T47D (cell line): ENCODE measurements at places on chromosomes 16 and 17.

DNA sequence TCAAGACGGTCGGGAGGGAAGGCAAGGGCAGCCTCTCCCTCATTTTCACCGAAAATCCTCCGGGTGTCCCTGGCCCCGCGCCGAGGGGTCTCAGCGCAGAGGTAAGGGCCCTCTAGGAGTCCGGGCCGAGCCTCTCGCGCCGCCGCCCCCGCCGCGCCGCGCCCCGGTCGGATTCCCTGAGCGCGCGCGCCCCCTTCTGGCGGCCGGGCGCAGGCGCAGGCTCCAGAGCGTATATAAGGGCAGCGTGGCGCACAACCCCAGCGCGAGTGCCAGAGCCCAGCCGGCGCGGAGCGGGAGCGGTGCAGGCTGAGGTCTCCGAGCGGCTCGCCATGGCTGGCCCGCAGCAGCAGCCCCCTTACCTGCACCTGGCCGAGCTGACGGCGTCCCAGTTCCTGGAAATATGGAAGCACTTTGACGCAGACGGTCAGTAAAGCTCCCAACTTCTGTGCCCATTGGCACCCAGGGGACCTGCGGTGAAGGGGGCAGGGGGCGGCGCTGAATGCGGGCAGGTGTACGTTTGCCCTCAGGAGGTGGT, at the start of gene CALB2:
Gene CALB2 (plus strand): TSS at position 260 of the 535 bp plus-strand sequence. CDS start 70 bp downstream, at position 330.
- DNase-seq, result peak; percentile 70

- no peak for DNase-seq
Measured at GRCh38 chr17:76738468-76738850, 540 bp downstream of the MFSD11 start.

- no peak for DNase-seq
Measured at GRCh38 chr16:87821376-87822107, 47.8 kb downstream of the SLC7A5 start.

DNA sequence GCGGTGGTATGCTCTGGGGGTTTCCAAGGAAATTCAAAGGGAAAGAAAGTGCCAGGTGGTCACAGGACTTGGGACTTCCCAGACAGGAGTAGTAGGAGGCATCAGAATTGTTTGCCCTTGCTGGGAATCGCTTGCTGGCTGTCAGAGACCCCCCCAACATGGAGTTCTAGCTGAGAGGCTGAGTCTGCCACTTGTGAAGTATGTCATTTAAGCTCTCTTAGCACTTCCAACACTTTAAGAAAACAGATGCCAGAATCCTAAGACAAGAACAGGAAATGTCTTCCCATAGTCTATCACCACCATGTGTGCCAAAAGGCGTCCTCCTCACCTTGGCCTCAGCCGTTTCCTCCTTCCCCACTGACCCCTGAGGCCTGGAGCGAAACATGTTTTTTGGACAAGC, 193.8 kb upstream of the IRX3 start:
- no peak for DNase-seq

GRCh38 chr17:75077496-75078283, 10.1 kb upstream of the SLC16A5 start:
- no peak for DNase-seq

DNA sequence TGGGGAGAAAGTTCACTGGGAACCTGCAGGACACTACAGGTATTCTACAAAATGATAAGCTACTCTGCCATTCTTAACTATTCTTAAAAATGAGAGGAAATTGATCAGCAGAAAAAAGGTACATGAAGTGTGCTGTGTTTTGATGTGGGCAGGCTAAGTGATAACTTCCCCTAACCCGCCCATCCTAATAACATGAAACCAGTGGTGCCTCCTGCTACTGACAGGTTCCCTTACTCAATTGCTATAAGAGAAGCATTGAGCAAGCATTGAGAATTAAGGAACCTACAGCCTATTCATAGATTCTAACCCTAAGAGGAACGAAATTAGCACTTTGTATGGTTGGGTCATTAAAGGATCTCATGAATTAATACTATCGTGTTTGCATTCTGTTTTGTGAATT, 18.9 kb downstream of the XYLT1 start:
- DNase-seq, result no peak

DNA sequence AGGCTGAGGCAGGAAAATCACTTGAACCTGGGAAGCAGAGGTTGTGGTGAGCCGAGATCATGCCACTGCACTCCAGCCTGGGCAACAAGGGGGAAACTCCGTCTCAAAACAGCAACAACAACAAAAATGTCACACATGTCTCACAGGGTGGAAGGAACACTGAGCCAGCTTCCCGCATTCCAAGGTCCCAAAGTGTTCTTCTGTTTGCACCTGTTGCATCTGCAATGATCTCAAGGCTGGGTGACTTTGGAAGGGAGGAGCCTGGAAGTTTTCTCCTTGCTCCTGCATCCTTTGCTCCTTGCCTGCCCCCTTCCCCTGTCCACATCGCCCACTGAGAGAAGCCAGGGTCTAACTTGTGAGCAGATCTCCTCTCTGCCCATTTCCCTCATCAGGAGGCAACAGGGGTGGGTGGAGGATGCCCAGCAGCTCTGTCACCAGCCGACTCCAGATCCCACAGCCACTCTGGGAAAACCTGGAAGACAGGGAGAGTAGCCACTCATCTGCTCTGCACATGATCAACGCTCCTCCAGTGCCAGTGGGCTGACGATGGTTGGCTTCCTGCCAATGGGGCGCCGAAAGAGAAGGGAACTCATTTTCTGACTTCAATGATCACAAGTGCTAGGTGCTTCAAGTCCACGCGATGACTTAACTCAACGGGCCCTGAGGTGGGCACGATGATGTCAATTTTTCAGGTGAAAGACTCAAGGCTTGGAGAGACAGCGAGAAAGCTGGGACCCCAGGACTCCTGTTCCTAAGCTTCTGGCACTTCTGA, 12.6 kb downstream of the CHST6 start:
- no peak for DNase-seq

DNA sequence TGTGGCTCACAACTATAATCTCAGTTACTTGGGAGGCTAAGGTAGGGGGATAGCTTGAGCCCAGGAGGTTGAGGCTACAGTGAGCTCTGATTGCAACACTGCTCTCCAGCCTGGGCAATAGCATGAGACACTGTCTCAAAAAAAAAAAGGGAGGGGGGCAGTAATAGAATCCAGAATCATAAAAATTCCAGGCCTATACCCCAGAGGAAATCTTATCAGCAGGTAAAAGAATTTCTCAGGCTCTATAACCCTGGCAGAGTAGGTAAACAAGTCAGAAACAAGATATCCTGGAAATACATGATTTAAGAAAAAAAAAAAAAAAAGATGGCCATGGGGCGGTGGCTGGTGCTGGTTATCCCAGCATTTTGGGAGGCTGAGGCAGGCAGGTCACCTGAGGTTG, 12.9 kb downstream of the SPAG9 start:
- DNase-seq, result no peak

DNA sequence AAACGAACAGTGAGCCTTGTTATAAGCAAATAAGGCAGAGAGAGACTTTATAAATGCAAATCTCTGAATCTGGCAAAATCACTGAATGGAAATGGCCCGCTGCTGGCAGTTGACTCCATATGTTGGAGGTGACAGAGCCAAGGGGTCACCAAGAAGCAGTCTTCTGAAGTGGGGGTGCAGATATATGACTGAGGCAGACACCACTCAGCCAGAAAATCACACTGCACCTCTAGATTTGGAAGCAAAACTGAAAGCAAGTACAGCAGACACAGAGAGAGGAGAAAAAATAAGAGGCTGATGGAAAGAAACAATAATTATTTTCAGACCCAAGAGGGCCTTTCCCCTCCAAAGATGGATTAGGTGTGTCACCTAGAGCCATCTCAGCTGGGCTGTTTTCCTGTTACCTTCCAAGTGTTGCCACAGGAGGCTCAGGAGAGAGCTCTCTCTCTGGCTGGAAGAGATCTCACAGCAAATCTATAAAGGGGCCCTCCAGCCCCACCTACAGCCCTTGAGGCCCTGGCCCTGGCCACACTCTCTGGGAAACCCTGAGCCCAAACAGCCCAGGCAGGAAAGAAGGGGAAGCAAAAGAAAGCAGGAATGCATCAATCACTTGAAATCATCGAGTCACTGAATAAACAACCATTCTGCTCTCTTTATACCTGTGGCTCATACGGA, 585.1 kb upstream of the PSMD7 start:
- no peak for DNase-seq

DNA sequence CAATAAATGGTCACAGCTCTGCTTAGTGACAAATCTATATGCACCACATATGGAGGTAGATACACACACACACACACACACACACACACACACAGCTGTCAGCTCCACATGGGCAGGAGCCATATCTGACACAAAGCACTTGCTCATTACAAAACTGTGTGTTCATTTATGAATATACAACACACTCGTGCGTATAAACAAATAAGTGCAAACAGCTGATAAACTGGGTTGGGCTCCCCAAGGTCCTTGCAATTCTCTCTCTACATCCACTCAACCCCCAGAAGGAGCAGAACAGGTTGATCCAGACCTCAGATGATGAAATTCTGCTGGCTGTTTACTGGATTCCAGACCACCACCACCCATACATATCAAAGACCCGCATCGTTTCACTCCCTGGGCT, 140.7 kb downstream of the XYLT1 start:
- DNase-seq, result no peak

- peak; percentile 79 for DNase-seq
Measured at GRCh38 chr17:46264456-46265198, 30.3 kb upstream of the LRRC37A start.

DNA sequence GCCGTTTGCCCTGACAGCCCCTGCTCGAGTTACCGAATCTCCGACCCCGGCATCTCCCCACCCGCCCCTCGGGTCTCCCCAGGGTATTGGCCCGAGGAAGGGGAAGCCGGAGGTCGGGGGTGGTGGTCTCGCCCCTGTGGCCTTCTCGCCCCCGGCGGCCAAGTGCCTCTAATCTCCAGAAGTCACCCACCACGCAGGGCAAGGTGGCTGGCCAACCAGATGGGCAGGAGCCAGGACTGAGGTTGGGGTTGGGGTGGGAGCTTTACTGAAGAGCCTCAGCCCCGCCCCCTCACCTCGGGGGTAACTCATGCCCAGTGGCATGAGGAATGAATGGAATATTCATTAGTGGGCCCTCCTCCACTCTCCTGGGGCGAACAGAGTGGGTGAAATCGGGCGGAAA, 637 bp downstream of the DHRS11 start:
- DNase-seq, result peak; percentile 59

- no peak for DNase-seq
Measured at GRCh38 chr17:50902372-50903353, 36.5 kb upstream of the TOB1 start.

- no peak for DNase-seq
Measured at GRCh38 chr16:54359081-54359480, 72.5 kb upstream of the IRX3 start.

GRCh38 chr17:1754430-1755112, 7.3 kb upstream of the SERPINF1 start:
- DNase-seq, result no peak

DNA sequence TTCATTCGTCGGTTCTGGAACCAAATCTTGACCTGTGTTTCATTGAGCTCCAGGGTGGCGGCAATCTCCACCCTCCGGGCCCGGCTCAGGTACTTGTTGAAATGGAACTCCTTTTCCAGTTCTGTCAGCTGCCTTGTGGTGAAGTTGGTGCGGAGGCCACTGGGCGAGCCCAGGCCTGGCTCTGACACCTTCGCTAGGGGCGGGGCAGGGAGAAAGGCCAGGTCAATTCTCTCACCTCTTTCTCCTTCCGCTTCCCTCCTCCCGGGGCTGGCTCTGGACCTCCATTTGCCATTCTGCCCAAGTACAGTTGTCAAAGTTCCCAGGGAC, 1.2 kb downstream of the HOXB1 start:
- DNase-seq, result no peak

GRCh38 chr16:24540602-24541210, 1.3 kb downstream of the RBBP6 start:
- no peak for DNase-seq

- DNase-seq, result no peak
Measured at GRCh38 chr17:77798481-77798880, 160.0 kb upstream of the TNRC6C start.

DNA sequence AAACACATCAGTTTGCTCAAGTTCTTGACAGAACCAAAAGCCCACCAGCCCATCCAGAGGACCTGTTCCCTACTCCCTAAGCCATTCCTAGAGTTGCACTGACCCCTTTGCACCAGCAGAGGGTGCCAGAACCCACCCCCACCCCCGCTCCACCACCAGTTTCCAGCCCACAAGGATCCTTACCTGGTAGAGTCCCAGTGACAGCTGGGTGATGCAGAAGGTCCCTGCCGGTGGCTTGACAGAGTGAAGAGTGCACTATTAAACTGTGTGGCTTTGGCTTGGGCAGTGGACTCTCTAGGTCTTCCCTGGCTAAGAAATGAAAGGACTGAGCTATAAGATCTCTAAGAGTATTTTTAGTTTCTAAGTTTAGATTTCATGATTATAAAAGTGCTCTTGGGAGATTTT, 73.3 kb upstream of the MTMR4 start:
- DNase-seq, result peak; percentile 67

DNA sequence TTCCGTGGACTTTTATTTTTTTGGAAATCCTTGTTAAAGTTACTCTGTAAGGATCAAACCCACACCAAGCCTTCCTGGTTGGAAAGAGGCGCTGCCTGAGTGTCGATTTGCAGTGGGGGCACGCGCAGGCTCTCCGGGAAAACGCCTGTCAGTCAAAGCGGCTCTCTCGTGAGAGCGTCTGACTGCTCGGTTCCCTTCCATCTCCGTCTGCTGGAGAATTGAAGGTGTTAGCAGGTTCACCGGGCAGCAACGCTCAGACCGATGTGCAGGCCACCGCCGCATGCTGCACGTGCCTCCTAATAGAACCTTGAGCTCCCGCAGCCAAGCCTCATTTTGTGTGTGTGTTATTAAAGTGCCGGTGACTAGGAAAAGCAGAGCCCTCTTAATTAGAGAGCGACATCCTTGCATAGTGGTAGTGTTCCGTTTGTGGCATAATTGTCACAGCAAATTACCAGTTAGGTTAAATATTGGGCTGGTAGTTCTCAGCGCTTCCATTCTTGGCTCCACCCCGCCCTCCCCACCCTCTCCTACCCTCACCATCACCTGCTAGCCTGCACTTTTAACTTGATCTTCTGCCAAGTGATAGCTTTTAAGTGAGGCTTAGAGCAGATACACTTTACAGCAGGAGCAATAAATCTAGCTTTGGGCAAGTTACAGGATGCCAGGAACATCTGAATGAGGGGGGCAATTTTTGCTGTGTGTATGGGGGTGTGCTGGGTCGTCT, 75.5 kb downstream of the RPA1 start:
- no peak for DNase-seq
